Renal cortical epithelial cell (primary cell): ENCODE measurements at places on chromosomes 13 and 19.

DNA sequence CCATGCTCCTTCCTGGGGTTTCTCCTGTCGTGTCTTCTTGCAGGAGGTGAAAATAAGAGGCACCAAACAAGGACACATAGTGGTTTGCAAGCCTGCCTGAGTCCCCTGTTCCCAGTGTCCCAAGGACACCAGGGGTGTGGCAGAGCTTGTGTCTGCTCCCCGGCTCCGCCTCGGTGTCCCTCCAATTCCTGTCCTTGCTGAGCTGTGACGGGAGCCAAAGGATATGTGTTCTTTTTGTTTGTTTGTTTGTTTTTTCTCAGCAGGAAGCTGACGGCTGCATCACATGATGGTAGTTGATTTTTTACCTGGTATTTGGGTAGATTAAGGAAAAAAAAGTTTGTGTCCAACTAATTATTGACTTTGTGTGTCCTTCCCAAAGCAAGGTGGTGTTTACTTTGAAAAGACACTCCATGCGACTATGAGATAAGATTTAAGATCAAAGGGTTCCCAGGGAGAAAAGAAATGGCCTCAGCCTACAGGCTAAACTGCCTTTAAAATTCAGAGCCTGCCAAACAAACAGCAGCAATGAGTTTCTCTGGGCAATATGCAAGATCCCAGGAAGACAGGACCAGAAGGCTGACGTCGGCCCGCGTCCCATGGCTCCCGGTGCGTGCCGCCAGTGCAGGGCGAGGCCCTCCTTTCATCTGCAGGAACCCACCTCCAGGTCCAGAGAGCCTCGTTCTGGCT, 50.8 kb upstream of the XPO4 start:
- DNase-seq = no peak

GRCh38 chr13:103349211-103349980, 283.2 kb upstream of the SLC10A2 start:
- no peak for DNase-seq

DNA sequence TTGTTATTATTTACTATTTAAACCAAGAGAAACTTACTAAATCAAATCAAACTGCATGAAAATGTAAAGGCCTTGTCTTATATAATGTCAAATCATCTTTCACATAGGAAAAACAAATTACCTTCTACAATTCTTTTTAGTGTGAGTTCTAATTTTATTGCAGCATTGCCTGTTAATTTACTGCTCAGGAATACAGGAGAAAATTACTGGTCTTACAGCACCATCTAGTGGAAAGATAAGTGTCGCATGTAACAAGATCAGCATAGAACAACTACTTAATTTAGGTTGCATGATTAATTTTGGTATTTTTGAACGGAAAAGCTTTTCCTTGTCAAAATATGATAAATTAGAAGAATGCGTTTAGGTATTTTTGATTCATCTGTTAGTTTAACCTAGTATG, 502.7 kb downstream of the UQCRFS1 start:
- DNase-seq = peak; percentile 81

DNA sequence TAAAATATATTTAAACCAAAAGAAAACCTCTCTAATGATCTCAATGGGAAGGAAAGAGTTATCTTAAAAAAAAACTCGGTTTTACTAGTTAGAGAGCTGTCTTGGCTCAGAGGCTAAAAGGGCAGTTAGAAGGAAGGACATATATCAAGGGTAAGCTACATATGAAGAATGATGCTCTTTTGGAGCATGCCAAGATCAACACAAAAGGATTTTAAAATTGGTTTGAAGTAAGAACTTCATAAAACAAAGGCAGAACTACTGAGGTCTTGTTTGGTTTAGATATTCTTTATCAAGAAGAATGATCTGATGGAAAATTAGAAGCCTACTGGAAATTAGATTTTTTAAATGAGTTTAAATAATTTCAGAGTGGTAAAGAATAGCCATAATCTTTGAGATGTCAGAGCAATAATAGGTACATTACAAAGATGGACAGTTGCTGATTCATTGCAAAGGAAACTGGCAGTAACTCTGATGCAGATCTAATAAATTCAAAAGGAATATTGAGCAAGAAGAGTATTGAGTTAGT, 39.4 kb upstream of the LMO7 start:
- no peak for DNase-seq

DNA sequence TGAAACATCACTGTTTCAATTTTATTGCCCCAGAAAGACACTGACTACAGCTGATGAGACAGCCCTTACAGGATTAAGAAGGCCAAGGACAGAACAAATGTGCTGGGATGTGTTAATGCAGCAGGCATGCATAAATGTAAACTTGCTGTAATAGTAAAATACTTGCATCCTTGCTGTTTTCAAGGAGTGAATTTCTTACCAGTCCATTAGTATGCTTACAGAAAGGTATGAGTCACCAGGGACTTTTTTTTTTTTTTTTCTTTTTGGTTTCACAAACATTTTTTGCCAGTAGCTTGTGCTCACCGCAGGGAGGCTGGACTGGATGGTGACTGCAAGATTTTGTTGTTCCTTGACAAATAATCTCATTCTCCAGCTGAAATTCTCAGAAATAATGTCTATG, 55.1 kb downstream of the GPR180 start:
- DNase-seq = peak; percentile 92

DNA sequence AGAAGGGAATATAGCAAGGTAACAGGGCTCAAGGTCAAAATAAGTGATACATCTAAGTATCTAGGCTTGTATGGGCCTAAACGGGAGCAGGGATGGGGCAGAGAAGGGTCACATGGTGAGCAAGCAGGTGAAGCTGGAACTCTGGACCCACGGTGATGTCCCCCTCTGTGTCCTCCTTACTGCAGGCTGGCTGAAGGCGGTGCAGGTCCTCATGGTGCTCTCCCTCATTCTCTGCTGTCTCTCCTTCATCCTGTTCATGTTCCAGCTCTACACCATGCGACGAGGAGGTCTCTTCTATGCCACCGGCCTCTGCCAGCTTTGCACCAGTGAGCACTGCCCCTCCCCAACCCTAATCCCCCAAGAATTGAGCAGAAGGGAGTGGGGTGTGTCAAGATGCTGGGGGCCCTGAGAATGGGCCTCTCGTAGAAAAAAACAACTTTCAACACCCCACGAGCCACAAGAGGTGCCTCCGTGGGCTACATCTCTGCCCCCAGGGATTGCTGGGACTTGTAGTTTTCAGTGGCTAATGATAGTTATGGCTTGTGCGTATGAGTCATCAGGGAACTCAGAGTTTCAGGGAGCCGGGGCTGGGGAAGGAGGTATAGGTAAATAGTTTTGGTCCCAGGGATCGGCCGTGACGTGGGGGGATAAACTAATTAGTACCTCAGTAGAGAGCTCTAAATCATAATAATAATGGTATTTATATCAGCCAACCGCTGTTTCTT, 4.0 kb downstream of the EMP3 start:
- DNase-seq = peak; percentile 70

- DNase-seq = no peak
Observed at GRCh38 chr19:39008137-39008536, 24.2 kb downstream of the FBXO27 start.

DNA sequence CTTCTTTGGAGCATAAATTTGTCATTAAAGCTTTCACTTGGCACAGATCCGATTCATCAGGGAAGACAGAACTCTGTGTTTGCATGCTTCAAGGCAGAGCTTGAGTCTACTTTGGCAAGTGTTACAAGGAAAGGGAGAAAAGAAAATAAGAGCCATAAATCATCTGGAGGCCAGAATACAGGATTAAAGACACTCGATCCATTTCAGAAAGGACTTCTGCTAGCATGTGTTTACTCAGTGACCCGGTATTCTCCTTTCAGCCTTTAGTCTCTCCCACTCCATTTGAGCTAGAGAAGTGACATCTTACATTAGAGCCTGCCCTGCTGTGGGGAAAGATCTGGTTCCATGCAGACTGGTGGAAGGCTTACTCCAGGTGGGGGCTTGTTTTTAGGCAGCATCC, 306.4 kb downstream of the KLF5 start:
- no peak for DNase-seq

- no peak for DNase-seq
Observed at GRCh38 chr13:20474515-20474914, 51.1 kb downstream of the CRYL1 start.

DNA sequence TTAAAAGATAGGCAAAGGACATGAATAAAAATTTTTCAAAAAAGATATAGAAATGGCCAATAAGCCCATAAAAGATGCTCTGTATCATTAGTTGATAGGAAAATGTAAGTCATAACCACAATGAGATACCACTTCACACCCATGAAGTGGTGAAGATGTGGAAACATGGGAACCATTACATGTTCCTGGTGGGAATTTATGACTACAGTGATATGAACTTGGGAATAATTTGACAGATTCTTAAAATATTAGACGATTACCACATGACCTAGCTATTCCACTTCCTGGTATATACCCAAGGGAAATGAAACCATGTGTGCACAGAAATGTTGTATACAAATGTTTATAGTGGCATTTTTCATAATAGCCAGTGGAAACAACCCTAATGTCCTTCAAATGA, 232.2 kb downstream of the GGACT start:
- DNase-seq = no peak

GRCh38 chr19:55149078-55150003, at the start of gene TNNT1:
Gene TNNT1, minus strand, starts transcription at chr19:55149206. Its CDS starts 2,049 bp downstream, at chr19:55147157.
- no peak for DNase-seq

DNA sequence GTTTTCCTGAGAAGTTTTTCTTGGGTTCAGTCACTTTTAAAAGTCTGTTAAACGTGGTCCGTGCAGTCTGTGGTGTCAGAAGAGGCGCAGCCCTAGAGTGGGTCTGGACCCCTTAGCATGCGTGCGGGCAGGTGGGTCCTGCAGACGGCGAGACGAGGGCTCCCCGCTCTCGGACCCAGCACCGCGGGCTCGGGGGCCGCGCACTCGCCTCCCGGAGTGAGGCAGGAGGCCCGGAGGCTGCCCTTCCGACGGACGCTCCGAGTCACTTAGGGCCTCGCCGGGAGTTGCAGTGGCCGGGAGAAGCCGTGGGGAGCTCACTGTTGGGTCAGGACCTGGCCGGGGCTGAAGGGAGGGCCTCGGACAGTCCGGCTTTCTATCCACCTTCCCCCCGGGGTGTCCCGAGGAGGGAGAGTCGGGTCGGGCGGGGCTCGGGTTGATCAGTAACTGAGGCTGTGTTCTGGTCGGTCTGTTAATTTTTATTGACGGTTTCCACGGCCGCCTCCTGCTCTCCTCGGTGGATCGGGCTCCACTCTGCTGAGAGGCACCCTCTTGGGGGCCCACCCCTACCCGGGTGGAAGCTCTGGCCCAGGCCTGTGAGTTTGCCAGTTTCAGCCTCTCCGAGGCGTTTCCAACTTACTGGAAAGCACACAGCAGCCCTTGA, 1.3 kb downstream of the PTBP1 start:
- DNase-seq = peak; percentile 36

GRCh38 chr19:53908106-53908934, 758 bp upstream of the CACNG7 start:
- no peak for DNase-seq

- no peak for DNase-seq
Observed at GRCh38 chr19:47280183-47280797, 5.6 kb downstream of the INAFM1 start.

DNA sequence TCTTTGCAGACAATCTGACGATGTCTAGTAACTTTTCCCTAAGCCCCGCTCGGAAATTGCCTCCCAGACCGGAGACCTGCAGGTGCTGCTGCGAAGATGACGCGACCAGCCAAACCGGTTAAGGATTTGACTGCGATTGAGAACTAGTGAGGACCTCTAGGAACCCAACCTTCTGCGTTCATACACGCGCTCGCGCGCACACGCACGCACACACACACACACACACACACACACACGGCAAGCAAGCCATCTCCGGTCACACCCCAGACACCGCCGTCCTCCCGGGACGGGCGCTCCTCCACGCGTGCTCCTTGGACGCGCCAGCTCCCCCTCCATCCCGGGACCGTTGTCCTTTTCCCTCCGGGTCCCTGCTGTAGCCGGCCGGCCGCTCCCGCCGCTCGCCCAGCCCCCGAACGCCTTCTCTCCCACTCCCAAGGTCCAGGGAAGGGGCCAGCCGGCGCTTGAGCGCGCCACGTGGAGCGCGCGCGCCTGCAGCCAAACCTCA, 1.2 kb downstream of the TBC1D4 start:
- DNase-seq = peak; percentile 40
